ENCODE measurements at places on chromosomes 5 and 9. TPM values are rescaled to one million over a fixed set of nuclear protein-coding genes. Genes with fewer than 3 reads are reported as not detected.

- peaks cover 19% of the 10 kb centered on the region for H3K27me3 ChIP-seq
- peaks cover 31% of the 10 kb centered on the region for H3K4me1 ChIP-seq
- no peak for DNase-seq
- H3K36me3 ChIP-seq = no peaks in the 10 kb centered on the region
- H3K27ac ChIP-seq = no peak overlapping the region
- H3K4me3 ChIP-seq = no peak overlapping the region
These were observed 80.3 kb upstream of the EQTN start for GRCh38 chr9:27377147-27377807.

GRCh38 chr5:77773734-77774280, 2.3 kb downstream of the TBCA start:
- H3K36me3 ChIP-seq = peaks cover 28% of the 10 kb centered on the region
- H3K27me3 ChIP-seq = peaks cover 2% of the 10 kb centered on the region

DNA sequence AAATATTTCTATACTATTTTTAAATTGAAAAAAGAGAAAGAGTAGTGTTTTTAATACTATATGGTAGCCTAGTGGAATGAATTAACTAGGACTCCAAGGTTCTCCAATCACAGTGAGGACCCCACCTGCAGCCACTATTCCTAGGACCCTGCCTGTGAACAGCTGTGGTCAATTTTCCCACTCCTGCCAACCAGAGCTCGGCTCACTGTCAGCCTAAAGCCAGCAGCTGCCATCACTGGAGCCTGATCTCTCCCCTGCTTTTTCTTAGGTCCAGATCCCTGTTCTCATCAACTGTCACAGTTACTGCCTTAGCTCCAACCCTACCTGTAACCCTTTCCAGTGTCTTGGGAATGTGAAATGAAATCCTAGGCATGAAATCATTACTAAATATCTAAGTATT, 25.3 kb downstream of the ARSB start:
- no peak for DNase-seq
- no peaks in the 10 kb centered on the region for H3K4me1 ChIP-seq
- H3K36me3 ChIP-seq = peaks cover 11% of the 10 kb centered on the region
- H3K27ac ChIP-seq = no peak overlapping the region
- H3K4me3 ChIP-seq = no peak overlapping the region

GRCh38 chr5:91141642-91142041, 241.5 kb downstream of the ARRDC3 start:
- H3K27me3 ChIP-seq = peaks cover 12% of the 10 kb centered on the region
- H3K4me3 ChIP-seq = no peak overlapping the region
- H3K4me1 ChIP-seq = no peaks in the 10 kb centered on the region
- no peak for DNase-seq
- H3K36me3 ChIP-seq = no peaks in the 10 kb centered on the region
- H3K27ac ChIP-seq = no peak overlapping the region

DNA sequence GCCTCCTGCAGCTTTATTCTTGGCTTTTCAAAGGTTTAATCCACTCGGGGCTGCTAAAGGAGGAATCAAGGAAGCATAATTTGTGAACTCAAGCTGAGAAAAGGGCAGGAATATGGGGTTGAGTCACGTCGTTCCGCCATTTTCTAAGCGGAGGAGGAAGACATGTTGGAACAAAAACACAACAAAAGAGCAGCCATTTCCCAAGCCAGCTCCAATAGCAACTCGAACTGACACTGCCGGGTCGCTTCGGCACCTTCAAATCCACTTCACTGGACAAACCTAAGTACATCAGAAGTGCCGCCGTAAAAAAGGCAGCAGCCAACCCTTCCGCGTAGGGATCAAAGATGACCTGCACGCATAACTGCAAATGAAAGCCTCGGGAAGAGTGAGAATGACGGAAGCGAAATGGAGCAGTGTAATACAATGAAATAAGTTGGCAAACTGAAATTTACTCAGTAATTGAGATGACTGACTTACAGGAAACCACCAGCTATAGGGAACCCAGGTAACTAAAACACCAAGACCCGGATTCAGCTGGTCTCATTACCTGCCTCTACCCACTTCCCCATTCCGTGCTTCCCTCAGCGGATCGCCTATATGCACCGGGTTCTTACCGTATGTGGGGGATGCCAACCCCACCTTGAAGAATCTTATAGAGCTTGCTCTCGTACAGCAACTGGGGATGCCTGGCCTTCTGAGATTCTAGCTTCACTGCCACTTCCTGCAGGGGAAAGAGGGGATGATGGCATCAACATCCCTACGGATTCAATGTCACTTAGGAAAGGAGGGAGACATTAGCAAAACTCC, 1.6 kb downstream of the CSNK1A1 start:
- DNase-seq = peak; percentile 31
- H3K36me3 ChIP-seq = peaks cover 46% of the 10 kb centered on the region
- H3K27me3 ChIP-seq = no peaks in the 10 kb centered on the region
- H3K4me3 ChIP-seq = peak overlapping the region; percentile 99
- H3K4me1 ChIP-seq = peaks cover 34% of the 10 kb centered on the region
- peak overlapping the region; percentile 99 for H3K27ac ChIP-seq

GRCh38 chr9:124389146-124389939, 25.9 kb downstream of the PSMB7 start:
- peaks cover 2% of the 10 kb centered on the region for H3K36me3 ChIP-seq
- H3K27me3 ChIP-seq = no peaks in the 10 kb centered on the region
- peaks cover 27% of the 10 kb centered on the region for H3K4me1 ChIP-seq
- no peak overlapping the region for H3K27ac ChIP-seq
- no peak for DNase-seq
- H3K4me3 ChIP-seq = no peak overlapping the region

TMEM174 gene
- not detected for total RNA-seq

DNA sequence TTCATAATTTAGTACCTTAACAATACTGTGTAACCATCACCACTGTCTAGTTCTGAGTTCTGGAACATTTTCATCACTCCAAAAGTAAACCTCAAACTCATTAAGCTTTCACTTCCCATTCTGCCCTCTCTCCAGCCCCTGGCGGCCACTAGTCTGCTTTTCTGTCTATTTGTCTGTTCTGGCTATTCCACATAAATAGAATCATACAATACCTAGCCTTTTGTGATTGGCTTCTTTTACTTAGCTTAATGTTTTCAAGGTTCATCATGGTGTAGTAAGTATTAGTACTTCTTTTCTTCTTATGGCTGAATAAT, 138.7 kb downstream of the RAPGEF6 start:
- H3K36me3 ChIP-seq = peaks cover 47% of the 10 kb centered on the region
- peaks cover 6% of the 10 kb centered on the region for H3K4me1 ChIP-seq
- H3K27me3 ChIP-seq = no peaks in the 10 kb centered on the region
- no peak overlapping the region for H3K4me3 ChIP-seq

ZDHHC11B gene
- not detected for total RNA-seq

DNA sequence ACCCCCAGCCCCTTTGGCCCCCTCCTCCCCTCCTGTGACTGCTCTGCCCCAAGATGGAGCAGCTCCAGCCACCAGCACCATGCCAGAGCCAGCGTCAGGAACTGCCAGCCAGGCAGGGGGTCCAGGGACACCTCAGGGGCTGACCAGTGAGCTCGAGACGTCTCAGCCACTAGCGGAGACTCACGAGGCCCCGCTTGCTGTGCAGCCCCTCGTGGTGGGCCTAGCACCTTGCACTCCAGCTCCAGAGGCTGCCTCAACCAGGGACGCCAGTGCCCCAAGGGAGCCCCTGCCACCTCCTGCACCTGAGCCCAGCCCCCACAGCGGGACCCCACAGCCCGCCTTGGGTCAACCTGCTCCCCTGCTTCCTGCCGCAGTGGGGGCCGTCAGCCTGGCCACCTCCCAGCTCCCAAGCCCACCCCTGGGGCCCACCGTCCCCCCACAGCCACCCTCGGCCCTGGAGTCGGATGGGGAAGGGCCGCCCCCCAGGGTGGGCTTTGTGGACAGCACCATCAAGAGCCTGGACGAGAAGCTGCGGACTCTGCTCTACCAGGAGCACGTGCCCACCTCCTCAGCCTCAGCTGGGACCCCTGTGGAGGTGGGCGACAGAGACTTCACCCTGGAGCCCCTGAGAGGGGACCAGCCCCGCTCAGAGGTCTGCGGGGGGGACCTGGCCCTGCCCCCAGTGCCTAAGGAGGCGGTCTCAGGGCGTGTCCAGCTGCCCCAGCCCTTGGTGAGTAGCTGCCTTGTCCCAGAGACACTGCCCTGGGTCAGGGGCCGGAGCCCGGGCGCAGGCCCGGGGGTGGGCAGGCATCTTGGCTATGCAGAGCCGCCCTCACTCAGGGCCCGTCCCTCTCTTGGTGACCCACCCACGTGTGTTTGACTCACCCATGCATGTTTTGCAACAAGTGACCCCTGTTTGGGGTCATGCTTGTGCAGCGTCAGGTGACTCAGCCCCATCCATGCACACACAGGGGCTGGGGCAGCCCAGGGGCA, 105.2 kb downstream of the WNK2 start:
- no peak overlapping the region for H3K4me3 ChIP-seq
- H3K4me1 ChIP-seq = no peaks in the 10 kb centered on the region
- H3K36me3 ChIP-seq = no peaks in the 10 kb centered on the region
- DNase-seq = no peak
- no peak overlapping the region for H3K27ac ChIP-seq

- no peak overlapping the region for H3K27ac ChIP-seq
- no peaks in the 10 kb centered on the region for H3K27me3 ChIP-seq
- H3K36me3 ChIP-seq = no peaks in the 10 kb centered on the region
- no peak for DNase-seq
- no peaks in the 10 kb centered on the region for H3K4me1 ChIP-seq
- no peak overlapping the region for H3K4me3 ChIP-seq
These were observed 68.7 kb upstream of the ZNF622 start for GRCh38 chr5:16534280-16534679.

C9orf153 gene
- not detected for total RNA-seq

- H3K4me3 ChIP-seq = no peak overlapping the region
- H3K4me1 ChIP-seq = no peaks in the 10 kb centered on the region
- H3K27me3 ChIP-seq = no peaks in the 10 kb centered on the region
- no peak for DNase-seq
These were observed 66.0 kb upstream of the PTPRD start for GRCh38 chr9:10678790-10679189.

DNA sequence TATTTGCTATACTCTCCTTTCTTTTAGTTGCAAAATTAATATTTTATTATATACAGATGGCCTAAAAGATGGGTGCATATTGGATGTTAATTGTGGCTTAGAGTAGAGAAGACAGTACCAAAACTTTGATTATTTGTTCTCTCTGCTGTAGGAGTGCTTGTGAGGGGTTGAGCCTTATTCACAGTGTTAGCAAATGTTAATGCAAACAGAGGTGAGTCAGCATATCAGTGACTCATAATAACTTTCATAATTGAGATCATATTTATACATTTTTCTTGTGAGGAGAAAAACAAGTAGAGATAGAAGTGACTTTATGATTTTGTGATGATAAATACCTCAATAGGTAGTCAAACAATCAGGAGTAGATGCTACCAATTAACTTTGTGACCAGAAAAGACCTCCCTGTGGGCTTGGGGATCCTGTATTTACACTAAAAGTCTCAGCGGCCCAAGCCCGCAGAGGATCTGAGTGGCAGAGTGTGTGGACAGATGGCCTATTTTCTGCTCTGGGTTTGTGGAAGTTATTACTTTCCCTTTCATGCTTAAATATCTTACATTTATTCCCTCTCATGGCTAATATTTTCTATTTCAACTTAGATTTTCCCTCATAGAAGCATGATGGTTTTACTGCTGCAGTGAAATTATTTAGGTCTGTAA, 226.5 kb downstream of the TAF11L14 start:
- no peaks in the 10 kb centered on the region for H3K36me3 ChIP-seq
- no peak overlapping the region for H3K4me3 ChIP-seq
- no peak overlapping the region for H3K27ac ChIP-seq
- H3K4me1 ChIP-seq = no peaks in the 10 kb centered on the region

GAPT gene
- not detected for total RNA-seq

PCA3 gene
- not detected for total RNA-seq
